ENCODE measurements at places on chromosomes 13 and 19.
A peak's percentile ranks its signal among the peaks of the same experiment; 100 is the strongest.

- DNase-seq = no peak
These were observed 184.2 kb downstream of the ABCC4 start for GRCh38 chr13:95117092-95117491.

GRCh38 chr13:29486551-29486950 is 108.9 kb downstream of the SLC7A1 start:
- DNase-seq = no peak

DNA sequence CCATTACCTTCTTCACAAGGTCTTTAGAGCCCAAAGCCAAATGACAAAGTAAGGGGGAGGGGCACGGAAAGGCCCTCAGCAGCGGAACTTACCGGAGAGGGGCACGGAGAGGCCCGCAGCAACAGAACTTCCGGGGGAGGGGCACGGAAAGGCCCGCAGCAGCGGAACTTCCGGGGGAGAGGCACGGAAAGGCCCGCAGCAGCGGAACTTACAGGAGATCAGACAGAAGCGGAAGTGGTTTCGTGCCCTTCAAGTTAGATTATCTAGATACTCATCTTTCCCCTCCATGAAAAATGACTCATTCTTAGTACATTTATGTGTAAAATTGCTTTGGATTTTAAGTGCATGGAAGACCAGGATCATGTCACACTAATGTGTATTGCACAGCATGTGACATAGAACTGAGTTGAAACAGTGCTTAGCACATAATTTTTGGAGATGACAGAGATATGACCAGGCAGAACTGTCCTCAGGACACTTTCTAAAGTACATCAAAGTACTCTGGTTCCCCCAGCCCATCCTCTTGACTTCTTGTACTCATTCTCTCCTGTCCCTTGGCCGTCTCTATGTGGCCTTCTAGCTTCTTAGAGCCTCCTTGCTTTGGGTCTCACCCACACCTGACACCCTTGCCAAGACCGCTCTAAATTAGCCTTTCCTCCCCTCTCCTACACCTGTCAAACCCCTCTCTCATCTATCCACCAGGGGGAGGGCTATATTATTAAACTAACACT is 25.7 kb upstream of the TPTE2 start:
- no peak for DNase-seq

DNA sequence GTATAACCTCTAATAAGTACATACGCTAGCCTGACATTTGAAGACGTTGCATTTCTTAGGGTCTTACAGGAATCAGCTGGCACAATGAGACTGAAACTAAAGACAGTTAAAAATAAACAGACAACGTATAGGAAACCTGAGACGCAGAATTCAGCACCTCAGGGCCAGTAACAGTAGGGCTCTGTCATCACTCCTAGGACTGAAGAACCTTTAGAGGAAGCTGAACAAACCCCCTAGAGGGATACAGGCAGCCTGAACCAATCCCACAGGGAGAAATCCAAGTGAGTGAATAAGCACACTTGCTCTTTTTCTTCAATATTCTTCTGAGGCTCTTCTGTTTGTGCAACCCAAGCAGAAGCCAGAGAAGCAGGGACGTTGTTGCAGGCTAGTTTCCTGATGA is 53.9 kb upstream of the KLHL1 start:
- peak; percentile 66 for DNase-seq

DNA sequence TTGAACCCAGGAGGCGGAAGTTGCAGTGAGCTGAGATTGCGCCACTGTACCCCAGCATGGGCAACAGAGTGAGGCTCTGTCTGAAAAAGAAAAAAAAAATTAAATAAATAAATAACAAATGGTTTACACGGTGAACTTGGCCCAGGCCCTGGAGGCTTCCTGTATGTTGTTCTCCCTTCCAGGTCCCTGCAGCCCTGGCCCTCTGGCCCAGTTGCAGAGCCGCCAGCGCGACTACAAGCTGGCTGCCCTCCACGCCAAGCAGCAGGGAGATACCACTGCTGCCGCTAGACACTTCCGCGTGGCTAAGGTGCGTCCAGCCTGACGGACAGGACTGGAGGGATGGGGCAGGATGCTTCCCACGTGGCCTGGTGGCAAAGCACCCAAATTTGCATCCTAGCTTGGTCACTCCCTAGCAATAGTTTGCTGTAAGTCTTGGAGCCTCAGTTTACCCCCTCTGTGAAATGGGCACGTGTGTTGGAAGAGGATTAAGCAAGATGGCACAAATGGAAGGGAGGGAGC is 11.9 kb downstream of the CC2D1A start:
- no peak for DNase-seq

GRCh38 chr13:98098516-98098915 is 44.4 kb upstream of the FARP1 start:
- no peak for DNase-seq

DNA sequence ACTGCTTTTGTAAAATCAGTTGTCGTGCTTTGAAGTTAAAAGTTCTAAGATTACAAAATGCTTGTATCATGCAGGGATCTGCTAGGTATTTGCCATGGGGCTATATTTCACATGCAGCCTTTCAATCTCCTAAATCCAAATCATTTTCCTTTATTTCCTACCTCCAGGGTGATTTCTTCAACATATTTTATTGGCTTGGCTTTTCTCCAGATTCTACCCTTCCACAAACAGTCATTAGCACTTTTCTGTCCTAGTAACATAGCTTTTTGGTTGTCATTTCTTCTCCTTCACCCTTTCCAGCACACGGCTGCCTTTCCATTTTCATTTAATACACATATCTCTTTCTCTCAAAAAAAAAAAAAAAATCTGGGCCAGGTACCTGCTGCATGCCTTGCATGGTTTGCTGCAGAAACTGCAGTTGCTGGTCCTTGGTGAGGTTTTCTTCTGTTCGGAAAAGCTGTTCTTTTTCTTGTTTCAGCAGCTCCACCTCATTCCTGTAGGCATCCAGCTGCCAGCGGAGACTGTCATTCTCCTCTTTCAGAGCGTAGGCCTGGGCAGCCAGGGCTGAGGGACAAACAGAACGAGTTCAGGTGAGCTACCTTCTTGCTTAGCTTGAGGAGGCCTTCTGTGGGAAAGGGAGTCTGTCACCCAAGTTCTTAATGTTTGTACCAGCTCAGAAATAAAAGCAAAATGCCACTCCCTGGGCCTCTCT is 274.7 kb downstream of the DNAJC15 start:
- DNase-seq = no peak

GRCh38 chr13:76725896-76726295 is 160.3 kb downstream of the KCTD12 start:
- no peak for DNase-seq

DNA sequence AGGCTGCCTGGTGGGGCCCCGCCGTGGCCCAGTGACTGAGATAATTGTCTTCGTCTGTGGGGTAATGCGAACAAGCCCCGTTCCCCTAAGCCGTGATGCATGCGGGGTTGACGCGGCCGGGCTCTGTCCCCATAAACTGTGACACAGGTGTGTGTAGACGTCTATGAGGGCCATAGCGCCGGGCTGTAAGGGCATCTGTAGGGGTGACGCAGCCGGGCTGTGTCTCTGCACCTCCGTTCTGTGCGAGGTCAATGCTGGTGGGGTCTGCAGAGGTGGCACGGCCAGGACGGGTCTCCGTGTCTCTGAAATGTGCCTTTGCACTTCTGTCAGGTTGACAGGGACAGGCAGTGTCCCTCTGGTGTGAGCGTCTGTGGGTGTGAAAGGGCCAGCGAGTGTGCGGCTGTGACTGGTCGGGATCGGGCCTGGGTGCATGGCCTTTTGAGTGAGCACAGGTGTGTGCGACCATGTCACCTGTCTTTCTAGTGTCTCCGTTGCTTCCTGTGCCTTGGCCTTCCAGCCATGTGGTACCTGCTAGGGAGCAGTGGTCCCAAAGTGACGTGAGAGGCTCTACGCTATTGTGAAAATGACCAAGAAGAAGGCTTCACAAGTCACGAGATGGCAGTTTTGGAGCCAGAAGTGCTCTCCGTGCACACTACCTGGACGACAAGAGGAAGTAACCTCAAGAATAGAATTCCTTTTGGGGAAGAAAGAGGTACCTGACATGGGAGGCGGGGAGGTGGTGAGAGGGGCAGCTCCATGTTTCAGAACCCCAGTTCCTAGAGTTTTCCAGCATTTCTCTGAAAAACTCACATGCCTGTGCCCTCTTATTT is 16.4 kb upstream of the ZNF331 start:
- no peak for DNase-seq

DNA sequence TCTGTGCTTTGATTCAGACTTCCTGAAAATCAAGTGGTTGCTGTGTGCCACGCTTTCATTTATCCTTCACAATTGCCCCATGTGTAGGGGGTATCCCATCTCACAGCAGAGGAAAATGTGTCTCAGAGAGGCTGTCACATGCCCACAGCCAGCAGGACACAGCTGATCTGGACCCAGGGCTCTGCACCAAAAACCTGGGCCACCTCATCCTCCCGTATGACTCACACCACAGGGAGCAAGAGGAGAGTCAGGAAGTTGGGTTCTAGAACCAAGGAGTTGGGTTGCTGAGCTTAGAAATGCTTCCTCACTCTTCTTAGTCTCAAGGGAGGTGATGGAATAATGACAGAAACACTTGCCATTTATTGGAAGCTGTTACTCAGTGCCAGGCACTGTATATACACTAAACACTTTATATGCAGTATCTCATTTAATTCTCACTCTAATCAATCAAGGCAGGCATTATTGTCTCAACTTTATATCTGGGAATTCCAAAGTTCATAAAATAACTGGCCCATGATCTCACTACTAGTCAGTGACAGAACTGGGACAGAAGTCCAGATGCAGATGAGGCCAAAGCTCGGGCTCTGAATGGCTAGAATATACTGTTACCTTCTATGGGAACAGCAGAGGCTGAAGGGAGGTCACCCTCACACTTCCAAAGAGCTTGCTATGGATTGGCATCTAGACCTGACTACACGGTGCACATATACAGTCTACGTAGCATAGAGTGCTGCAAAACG is 47.7 kb upstream of the ATP12A start:
- DNase-seq = no peak

Data from islet precursor cell (in vitro differentiated cells).